NCI-H1436 treated with DMSO at 0.1 percent for 48 hours (cell line): ENCODE measurements at places on chromosomes 13 and 19.

DNA sequence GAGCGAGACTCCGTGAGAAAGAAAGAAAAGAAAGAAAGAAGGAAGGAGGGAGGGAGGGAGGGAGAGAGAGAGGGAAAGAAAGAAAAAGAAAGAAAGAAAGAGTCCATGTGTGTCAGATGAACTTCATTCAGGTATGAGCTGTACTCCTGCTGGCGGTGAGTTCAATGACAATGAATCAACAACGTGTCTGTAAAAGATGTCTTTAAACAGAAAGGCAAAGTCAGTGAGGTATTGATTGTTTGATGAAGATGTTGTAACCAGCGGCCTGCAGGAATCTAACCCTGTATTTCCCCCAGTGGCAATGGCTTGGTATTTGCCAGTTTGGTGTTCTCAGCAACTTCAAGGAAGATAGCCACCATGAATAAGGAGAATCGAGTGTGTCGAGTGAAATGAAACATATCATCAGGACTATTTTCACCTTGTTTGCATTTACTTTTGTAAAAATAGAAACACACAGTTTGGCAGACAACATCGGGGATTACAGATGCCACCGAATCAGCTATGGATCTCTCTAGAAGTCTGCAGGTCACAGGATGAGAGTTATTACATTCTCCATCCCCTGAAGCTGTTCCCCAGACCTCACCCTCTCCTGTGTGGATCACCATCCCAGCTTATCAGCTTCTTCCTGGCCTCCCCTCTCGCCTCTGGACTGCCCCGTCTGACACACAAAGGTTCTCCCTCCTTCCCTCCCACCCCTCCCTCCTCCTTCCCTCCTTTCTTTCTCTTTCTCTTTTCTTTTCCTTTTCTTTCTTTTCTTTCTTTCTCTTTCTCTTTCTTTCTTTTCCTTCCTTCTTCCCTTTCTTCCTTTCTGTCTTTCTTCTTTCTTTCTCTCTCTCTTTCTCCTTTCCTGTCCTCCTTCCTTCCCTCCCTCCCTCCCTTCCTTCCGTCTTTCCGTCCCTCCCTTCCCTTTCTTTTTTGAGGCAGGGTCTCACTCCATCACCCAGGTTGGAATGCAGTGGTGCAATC is 8.2 kb upstream of the SBK3 start:
- DNase-seq, result no peak

DNA sequence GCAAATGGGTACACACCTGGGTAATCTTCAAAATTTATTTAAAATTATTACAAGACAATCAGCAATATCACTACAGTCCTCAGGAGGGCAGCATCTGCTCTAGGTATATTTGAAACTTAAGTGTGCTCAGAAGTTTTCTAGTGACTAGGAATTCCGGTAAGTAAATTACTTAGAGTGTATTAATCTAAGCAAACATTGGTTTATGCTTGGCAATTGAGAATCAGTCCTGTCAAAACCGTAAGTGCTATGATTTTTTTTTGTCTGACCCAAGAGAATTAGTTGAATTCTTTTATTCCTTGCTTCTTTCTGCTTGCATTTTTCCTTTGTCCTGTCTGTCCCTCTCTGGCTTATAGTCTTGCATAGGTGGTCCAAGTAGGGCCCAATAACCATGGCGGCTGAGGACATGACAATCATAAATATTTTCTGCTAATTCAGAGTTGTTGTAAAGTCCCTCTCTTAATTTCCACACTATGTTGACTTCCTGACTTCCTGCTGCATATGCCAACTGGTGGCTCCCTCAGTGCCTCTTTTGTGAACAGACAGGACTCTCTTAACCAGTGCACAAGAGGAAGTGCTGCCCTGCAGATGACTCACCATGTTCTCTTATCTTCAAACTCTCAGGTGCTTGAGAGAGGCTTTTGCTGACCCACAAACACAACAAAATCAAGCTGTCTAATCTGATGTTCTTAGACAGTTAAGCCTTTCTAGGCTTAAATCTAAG is 82.2 kb downstream of the SLAIN1 start:
- DNase-seq, result peak; percentile 10

DNA sequence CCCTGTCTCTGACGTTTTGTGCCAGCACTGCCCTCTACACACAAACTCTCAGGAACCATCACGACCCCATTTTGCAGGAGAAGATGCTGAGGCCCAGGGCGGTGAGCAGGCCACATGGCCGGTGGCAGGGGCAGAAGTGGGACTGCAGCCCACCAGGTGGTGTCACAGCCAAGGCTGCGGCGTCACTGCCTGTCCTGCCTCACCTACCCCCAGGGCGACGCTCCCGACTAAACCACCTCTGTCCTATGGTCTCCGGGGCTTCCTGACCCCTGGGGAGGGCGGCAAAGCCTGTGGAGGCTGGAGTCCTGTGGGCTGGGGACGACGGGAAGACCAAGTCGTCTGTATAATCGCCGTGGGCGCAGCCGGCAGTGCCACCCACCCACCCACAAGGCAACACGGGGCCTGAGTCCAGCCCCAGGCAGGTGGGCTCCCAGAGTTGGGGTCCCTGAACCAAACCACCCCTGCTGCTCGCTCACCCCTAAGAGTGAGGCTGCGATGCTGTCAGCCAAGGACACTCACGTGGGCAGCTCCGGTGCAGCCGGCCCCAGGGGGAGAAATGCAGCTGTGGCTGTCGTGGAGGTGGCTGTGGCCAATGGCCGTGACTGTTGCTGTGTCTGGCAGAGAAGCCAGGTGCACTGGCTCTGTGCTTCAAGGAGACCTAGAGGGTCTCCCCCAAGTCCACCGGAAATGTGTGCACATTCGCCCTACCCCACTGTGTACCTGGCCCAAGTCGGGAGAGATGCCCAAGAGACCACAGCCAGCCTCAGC is 29.7 kb downstream of the RASA3 start:
- DNase-seq, result no peak

- DNase-seq, result peak; percentile 44
Observed at GRCh38 chr13:89066868-89067466, 1395.8 kb downstream of the SLITRK5 start.

DNA sequence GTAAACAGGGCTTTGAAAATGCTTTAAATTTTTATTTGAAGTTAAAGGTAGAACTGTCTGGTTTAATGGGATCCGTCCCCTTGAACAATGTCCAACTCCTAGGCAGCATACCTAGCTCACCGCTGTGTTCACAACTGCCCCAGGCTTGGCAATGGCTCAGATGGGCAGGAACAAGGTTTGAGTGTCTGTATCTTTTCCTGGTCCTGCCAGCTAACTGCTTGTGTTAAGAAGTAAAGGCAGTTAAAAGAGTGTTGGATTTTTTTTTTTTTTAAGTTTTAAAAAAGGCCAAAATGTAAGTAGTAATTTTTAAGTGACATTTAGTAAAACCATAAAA is 66.7 kb upstream of the FNDC3A start:
- DNase-seq, result no peak

GRCh38 chr19:35696835-35697234 is 7.5 kb upstream of the ZBTB32 start:
- no peak for DNase-seq

GRCh38 chr19:48635263-48635965 is 1.8 kb downstream of the DBP start:
- DNase-seq, result no peak

- DNase-seq, result no peak
Observed at GRCh38 chr13:73223372-73223781, 164.6 kb downstream of the KLF5 start.

GRCh38 chr13:105410602-105411001 is 1124.9 kb downstream of the EFNB2 start:
- no peak for DNase-seq

DNA sequence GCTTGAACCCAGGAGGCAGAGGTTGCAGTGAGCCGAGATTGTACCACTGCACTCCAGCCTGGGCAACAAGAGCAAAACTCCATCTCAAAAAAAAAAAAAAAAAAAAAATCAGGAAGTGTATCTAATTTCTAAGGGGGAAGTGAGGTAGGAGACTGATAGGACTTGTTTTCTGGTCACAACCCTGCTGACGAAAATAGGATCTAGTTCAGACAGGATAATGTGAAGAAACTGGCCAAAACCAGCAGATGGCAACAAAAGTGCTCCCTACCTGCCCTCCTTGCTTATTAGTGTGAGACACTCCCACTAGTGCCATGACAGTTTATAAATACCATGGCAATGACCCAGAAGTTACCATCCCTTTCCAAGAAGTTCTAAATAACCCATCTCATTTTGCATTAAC is 36.0 kb upstream of the KPNA3 start:
- DNase-seq, result no peak

- DNase-seq, result no peak
Observed at GRCh38 chr19:54795758-54796157, 7.7 kb upstream of the KIR2DL4 start.

DNA sequence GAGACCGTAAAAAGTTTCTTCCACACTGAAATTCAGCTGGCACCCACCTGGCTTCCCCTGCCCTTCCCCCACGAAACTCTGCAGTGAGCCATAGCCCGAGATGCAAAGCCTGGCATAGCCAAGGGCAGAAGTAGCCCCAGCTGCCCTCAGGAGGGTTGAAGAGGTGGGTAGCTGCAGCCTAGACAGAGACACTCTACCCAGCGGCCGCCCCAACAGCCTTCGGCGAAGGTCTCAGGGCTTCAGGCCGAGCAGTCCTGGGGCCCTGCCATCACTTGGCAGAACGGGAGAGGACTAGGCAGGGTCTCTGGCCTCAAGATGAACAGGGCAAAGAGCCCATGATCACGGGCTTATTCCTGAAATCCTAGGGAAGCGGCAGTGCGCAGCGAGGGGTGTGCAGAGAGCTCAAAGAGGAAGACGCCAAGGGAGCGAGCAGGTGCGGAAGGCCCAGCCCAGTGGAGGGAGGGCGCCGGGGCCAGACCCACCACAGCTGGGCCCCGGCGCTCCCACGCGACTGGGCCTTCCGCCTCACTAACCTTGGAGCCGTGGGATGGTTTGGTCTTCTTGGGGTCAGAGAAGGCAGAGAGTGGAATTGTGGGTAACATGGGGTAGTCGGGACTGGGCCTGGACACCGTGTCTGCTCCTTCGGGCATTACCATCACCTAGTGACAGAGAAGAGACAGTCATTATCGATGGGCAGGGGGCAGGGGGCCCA is 53.2 kb downstream of the MLLT1 start:
- no peak for DNase-seq

DNA sequence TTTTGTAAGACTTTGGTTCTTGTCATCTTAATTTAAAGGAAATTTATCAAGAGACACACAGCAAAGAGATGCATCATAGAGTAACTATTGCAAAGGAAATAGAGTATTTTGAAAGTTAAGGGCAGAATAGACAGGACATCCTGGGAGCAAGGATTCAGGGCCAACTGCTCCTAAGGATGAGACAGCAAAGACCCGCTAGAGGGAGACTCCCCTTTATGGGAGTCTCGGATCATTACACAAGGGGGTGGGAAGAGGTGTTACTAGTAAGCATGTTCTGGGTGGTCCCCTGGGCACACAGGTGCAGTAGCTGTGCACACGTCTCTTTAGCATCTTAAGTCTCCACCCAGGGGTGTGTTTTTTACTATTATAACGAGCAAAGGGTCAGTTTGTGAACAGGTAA is 9.6 kb downstream of the ZSCAN5C start:
- no peak for DNase-seq

DNA sequence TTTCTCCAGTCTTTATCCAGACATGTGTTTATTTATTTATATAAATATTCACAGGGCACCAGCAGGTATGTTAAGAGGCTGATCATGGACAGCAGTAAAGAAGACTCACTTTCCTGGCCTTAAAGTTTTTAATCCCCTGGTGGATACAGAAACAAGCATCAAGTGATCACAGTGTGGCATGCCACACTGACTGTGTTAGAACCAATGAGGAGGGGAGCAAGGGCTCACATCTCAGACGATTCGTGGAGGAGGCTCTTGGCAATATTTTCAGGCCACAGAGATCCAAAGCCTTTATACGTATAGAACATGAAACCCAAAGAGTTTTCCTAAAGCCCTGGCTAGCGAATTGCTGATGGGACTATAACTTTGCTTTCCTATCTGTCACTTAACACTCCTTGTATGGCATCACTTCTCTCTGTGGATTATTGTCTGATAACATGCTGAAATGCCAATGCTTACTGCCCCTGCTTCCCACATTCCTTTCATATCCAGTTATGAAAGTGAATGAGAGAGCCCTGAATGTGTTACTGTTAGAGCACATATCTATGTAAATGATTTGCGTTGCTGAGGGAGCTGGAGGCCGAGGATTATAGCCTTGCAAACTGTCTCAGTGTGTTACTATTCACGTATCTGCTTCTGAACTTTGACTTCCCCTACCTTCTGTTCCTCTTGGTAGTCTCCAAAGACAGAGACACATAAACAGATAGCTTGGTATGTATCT is 37.6 kb downstream of the POLR1D start:
- no peak for DNase-seq

- DNase-seq, result no peak
Observed at GRCh38 chr13:79466872-79467271, 14.1 kb upstream of the NDFIP2 start.

GRCh38 chr19:37218592-37218935 is 550 bp downstream of the ZNF383 start:
- DNase-seq, result no peak

GRCh38 chr13:35092251-35092650 is 150.2 kb downstream of the NBEA start:
- DNase-seq, result no peak

GRCh38 chr13:20231839-20232555 is at the start of gene GJB6:
Gene GJB6, minus strand, starts transcription at chr13:20232319. Its CDS starts 8,839 bp downstream, at chr13:20223480.
- no peak for DNase-seq

DNA sequence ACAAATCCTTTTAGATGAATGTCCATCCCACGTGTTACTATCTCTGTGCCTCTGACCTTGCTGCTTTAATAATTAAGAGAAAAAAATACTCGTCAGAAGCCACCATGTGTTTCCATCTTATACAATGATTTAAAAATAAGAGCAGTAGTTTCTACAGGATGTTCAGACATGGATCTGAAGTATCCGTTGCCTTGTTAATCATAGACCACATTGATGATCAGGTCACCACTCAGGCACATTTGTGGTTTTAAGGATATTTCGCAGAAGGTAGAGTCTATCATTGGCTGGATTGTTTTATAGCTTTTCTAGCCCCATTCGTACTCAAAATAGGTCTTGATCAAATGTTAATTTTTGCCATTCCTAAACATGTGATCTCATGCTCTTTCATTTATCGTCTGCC is 710.0 kb upstream of the ARGLU1 start:
- no peak for DNase-seq

DNA sequence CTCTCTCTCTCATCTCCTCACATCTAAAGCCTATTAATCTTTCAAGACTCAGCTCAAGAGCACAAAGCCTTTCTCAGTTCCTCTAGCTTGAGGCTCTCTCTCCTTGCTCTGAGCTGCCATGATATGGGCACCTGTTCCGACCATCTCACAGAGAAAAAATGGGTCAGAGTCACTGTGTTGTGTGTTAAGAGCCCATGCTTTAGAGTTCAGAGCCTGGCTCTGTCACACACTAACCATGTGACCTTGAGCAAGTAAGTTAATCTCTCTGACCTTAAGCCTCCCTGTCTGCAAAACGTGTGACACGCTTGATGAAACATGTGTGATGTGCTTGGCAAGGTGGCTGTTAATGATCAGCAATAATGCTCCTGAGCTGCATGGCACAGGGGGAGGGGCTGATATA is 245.2 kb downstream of the DLEU7 start:
- no peak for DNase-seq

- DNase-seq, result peak; percentile 19
Observed at GRCh38 chr13:41310963-41311405, at the start of gene NAA16. Gene NAA16, plus strand, starts transcription at chr13:41311267. Its CDS starts 262 bp downstream, at chr13:41311529.

- DNase-seq, result peak; percentile 66
Observed at GRCh38 chr19:51020988-51021651, 1.6 kb upstream of the KLK10 start.

- DNase-seq, result no peak
Observed at GRCh38 chr13:112120031-112120373, 53.1 kb downstream of the SOX1 start.
